Activated naive CD8-positive, alpha-beta T cell treated with anti-CD3 and anti-CD28 coated beads, Interleukin-2, amount 10 ng/mL, durations not matched to agents 7 days and 5 days (primary cell): ENCODE measurements at places on chromosomes 1 and 21. TPM values are rescaled to one million over a fixed set of nuclear protein-coding genes. Genes with fewer than 3 reads are reported as not detected.

- DNase-seq, result no peak
These were observed 54.2 kb downstream of the SEC16B start for GRCh38 chr1:177915641-177916040.

Gene H6PD
- total RNA-seq, result 15.9 TPM

DNA sequence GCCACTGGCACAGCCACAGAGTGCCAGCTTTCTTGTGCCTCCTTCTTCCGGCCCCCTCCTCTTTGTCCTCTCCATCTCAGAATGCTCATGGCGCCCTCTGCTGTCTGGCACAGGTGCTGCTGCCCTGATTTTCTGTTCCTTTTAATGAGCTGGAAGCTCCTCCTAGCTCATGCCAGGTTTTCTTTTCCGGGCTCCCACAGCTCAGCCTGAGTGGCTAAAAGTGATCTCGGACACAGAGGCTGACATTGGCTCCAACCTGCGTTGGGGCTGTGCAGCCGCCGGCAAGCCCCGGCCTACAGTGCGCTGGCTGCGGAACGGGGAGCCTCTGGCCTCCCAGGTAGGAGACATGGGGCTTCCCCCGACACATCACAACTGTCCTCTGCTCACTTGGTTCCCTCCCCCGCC is 18.7 kb downstream of the CNTN2 start:
- DNase-seq, result peak; percentile 78

DNA sequence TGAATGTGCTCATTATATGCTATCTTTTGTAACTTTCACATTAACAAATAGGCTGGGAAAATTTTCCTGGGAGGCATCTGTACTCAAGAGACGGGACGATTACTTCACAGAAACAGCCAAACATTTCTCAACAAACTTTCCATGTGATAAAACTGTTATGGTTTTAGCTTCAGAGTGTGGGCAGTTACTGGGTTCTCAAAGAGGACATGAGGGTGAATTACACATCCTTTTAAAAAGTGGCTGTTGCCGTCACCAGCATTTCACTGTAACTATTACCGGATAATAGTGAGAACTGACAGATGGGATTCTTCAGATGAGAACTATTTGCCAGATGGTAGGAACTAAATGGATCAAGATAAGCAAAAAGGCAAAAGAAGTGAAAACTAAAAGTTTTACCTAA is 109.1 kb downstream of the APP start:
- no peak for DNase-seq

Gene LCE6A
- not detected for total RNA-seq

Gene SLC35F3
- total RNA-seq, result 36.4 TPM

Gene SMIM12
- total RNA-seq, result 51.9 TPM

DNA sequence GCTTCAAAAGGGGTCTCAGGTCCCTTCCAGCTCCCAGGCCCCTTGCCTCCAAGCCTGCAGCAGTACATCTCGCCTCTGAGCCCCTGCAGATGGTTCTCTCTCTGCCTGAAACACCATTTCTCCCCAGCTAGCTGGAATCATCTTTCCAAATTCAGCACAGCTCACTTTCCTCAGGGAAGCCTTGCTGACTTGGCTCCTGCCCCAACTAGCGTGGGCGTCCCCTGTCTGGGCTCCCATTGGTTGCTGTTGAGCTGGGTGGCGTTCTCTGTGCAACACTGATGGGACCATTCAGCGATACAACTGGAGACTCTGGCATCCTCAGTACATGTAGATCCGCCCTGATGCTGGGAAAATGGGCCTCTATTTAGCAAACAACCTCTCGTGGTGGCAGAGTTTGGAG is 141.3 kb upstream of the IGSF21 start:
- no peak for DNase-seq

Gene ZNF695
- total RNA-seq, result 0.40 TPM

GRCh38 chr1:35914717-35915116 is 16.2 kb upstream of the AGO3 start:
- no peak for DNase-seq

DNA sequence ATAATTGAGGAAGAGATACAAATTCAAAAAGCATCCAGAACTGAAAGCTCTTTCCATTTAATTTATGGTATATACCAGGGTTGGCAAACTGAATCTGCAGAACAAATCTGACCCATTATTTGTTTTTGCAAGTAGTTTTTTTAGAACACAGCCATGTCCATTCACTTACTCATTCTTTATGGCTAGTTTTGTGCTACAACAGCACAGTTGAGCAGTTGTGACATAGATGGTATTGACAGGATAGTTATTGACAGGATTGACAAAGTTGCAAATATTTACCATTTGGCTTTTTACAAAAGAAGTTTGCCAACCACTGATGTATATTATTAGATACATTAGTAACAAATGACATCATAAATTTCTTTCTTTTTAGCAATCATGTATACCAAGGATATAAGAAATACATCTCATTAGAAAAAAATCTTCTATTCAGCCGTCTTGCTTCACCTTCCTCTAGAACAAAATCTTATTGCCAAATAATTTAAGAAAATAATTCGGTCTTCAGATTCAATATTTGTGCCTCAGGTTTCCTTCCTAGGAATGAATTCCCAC is 9.4 kb downstream of the ADAMTS1 start:
- DNase-seq, result no peak

DNA sequence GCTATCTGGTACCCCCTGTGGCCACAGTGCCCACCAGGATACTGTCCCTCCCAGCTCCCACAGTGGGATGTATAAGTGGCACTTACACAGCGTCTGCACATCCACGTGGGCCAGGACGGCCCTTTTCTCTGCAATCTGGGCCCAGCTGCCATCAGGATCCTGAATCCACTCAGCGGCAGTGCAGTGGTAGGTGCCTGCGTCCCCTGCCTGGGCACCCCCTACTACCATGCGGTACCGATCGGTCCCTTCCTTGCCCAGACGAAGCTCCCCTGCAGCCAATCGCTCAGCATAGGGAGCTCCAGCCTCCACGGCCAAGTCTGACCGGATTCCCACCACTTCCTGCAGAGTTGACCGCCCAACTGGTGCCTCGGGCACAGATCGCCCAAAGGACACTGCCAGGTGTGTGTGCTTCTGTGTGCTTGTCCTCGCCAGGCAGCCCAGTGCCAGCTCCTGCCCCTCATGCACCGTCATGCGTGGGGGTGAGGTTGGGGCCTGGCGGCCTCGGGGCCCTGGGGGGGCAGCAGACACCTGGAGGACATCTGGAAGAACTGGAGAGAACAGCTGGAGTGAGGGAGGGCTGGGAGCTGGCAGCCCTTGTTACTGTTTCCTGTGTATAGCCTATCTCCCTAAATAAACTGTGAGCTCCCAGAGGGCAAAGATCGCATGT is 4.7 kb downstream of the IGSF8 start:
- no peak for DNase-seq

Gene TLR5
- 1.8 TPM for total RNA-seq

DNA sequence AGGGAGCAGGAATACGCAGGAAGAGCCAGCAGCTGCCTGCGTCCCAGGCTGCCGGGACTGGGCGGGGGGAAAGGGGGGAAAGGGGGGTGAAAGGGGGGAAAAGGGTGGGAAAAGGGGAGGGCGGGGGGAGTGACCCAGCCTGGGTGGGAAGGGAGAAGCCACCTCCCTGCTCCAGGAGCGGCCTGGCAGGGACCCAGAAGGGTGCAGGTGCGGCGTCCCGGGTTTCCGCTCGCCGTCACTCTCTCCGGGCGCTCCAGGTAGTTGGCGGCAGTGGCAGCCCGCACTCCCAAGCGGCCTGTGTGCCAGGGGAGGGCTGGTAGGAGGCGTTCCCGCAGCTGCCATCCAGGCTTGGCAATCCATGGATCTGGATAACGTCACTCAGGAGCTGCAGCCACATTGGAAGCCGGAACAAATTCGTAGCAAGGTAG is 141.0 kb upstream of the NGF start:
- no peak for DNase-seq

Gene ATP5PF
- 106 TPM for total RNA-seq

Gene CAMK2N1
- total RNA-seq, result 2.8 TPM

Gene SPRR4
- not detected for total RNA-seq

Gene RUNX3
- total RNA-seq, result 172 TPM

GRCh38 chr1:168261390-168261789 is 19.3 kb upstream of the TBX19 start:
- no peak for DNase-seq

Gene CFHR1
- not detected for total RNA-seq

- DNase-seq, result no peak
These were observed 202.6 kb downstream of the SLC45A1 start for GRCh38 chr1:8520483-8520966.

GRCh38 chr1:111133866-111134265 is 6.0 kb downstream of the DRAM2 start:
- DNase-seq, result no peak

- no peak for DNase-seq
These were observed 14.4 kb downstream of the ELAVL4 start for GRCh38 chr1:50123071-50123470.

GRCh38 chr1:20083178-20083944 is 13.4 kb downstream of the PLA2G5 start:
- no peak for DNase-seq

DNA sequence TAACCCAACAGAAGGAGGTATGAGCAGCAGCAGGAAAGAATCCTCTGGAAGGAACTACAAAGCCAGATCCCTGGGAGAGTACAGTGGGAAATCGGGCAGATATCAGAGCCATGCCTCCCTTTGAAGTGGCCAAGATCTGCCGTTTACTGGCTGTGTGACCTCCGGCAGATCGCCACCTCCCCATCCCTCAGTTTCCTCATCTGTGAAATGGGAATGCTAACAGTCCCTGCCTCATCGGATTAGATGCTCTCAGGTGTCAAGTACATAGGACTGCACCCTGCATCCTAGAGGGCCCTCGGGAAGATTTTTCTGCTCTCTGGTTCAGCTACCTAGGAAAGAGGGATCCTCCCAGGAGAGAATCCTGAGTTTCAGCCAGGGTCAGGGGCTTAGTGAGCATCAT is 60.6 kb upstream of the EFHD2 start:
- no peak for DNase-seq

DNA sequence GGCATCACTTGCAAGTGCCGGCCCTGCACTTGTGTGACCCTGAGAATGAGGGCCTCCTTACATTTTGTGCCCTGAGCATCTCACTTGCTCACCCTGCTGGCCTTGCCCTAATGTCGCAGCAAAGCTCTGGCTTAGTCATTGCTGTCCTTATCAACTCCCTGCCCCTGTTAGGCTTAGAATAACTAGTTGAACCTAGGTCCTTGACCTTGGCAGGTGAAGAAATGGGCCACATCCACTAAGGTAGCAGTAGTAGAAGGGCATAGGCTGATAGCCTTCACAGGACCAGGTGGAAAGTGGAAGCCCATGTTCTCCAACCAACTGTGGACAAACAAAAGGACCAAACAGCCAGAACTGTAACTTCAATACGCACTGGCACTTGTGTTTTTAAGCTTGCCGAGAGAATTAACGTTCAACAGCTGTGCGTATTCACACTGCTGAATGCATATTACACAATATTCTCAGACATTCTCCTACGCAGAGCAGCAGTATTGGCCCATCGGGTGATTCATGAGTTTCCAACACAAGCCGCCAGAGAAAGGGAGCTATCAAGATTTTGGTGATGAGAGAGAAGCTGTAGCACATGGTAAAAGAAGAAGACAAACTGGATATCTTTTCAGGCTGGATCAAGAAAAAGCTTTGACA is 27.7 kb upstream of the PTGFRN start:
- DNase-seq, result peak; percentile 44

DNA sequence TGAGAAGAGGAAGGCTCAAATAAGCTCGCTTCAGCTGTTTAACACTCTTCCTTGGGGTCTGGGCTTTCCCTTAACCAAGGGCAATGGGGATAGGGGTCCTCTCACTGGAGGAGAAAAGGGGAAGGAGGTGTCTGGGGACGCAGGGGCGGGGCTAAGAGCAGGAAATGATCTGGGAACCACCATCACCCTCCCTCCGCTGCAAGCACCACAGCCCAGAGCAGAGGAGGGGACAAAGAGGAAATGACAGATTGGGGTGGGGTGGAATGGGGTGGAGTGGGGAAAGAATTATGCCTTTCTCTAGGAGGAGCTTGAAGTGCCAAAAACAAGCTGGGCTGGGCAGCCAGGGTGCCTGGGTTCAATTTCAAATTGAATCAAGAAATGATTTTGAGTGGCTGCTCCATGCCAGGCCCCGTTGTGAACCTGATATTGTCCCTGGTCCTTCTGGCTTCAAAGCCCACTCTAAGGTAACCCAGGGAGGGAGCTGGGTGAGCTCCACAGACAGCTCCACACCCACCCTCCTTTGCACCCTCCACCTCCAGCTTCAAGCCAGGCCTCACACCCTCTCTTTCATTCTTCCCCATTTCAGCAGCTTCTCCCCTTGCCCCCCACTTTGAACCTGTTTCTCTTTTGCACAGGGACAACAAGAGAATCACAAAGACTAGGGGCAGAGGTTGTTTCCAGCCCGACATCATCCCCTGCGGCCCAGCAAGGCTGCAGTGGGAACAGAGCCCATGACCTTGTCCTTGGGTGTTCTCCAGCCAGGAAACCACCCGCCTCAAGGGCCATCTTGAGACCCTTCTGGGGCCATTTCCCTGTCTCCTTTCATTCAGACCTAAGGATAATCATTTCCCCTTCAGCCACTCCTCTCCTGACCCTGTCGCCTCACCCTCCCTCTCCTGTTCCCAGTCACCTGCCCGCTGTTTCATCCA is 1.1 kb downstream of the ARHGAP30 start:
- DNase-seq, result peak; percentile 80

- DNase-seq, result peak; percentile 66
These were observed 1.6 kb upstream of the PTPN7 start for GRCh38 chr1:202162047-202162417.

Gene GREM2
- not detected for total RNA-seq

- no peak for DNase-seq
These were observed 16.7 kb upstream of the GUCA2B start for GRCh38 chr1:42136466-42136865.

Gene DMRTA2
- total RNA-seq, result not detected

DNA sequence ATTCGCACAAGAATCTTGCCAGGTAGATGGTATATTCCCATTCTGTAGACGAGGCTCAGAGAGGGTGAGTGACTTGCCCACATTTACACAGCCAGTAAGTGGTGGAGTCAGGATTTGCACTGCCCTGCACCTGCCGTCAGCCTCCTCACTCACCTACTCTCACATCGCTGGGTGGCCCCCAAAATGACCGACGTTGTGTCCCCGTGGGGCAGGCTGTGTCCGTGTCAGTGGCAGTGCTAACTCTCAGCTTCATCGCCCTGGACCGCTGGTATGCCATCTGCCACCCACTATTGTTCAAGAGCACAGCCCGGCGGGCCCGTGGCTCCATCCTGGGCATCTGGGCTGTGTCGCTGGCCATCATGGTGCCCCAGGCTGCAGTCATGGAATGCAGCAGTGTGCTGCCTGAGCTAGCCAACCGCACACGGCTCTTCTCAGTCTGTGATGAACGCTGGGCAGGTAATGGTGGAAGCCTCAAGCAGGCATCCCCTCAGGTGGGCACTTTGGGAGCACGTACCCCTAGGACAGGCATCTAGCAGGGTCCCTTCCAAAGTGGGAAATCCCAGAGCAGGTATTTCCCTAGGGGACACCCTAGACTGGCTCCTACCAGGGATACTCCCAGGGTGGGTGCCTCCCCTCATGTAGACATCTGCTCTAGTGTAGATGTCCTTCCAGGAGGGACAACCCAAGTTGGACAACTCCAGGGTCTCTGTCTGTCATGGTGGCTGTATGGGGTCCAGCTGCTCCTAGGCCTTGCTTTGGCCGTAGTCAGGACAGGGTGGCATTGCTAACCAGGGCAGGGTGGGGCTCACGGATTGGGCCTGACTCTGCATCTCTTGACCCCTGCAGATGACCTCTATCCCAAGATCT is 3.4 kb downstream of the HCRTR1 start:
- no peak for DNase-seq
